NAMALWA (cell line): ENCODE measurements at places on chromosomes 2 and 18.

DNA sequence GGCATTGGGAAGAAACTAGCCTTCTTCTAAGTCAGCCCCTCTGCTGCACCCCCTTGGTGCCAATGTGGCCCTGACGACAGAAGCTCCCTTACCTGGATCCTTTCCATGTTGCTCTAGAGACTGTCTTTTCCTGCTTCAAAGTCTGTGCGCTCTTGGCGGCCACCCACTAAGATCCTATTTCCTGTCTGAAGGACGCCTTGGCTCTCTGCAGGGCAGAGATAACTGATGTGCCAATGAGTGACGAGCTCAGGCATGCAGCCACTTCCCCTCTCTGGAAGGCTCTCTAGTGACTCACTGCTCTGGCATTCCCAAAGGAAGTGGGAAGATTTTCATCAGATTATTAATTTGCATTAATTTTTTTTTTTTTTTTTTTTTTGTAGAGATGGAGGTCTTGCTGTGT, 273.5 kb downstream of the CDH20 start:
- no peak for DNase-seq

DNA sequence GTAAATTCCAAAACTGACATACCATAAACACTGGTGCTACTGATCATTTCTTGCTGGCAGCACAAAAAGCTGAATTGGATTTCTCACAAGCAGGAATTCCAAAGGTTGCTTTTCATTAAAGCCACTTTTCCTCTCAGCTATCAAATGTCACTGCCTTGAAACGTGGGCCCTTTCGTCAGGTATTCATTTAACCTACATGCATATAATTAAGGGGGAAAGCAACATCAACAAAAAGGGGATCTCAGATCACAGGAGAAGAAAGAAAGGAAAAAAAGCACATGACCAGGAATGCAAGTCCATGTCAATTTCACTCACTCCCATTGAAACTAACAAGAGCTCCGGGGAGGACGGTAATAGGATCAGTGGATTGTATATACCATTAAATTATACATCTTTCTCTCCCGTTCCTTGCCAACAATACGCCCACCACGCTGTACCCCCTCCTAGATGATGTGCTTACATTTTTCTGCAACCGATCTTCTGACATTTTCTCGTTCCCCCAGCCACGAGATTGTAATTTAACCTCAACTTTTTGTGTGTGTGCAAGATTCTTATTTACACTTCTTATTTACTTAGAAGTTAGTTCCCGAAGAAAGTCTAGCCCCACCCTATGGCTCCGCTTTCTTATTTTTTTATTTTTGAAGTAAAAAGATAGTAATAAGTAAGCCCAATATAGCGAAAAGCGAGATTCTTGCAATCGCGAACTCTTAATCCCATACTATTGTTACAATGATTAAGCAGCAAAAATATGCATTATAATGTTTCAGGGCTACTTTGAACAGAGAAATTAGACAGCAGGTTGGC, 725 bp downstream of the FIGN start:
- DNase-seq: no peak

DNA sequence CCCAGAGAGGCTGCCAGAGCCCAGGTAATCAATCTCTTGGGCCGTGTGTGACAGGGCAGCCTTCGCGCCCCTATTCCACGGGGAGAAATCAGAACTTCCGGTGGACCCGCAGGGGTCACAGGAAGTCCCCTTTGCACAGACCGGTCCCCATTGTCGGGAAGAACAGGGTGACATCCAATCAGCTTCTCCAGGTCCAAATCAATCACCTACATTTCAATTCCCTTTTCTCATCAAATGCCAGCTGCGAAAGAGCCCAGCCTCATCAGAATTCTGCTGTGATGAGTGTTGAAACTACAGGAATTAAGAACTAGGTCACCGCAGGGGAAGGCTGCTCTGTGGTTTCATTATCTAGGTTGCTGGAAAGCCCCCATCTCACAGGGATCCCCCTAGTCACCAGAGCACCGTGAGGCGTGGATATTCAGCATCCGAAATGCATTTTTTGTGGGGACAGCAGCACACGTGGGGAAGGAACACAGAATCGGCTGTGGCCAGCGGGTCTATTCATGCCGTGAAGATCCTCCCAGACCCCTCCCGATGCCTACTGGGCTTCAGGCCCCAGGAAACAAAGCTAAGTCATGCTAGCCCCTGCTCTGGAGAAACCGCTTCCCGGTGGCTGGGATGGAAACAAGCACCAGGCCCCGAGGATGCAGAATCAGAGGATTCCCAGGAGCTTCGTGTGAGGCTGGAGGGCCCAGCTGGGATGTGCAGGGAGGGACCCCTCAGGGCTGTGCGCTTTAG, 193.7 kb upstream of the ID2 start:
- no peak for DNase-seq

GRCh38 chr2:157256626-157257025, 879 bp upstream of the GALNT5 start:
- DNase-seq: no peak

DNA sequence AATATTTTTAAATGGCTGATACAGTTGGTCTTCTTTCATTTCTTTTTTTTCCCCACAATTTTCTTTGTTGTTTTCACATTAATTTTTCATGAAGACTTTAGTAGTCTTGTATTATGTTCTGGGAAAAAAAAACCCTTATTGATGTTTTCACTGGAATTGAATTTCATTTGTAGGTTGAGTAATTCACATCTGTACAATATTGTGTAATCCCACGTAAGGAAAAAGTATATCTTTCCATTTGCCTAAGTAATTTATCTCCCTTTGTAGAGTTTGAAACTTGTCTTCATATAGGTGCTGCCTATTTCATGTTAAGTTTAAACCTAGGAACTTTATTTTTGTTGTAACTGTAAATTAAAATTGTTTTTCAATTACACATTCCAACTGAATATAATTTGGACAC, 2.0 kb downstream of the DNAJC27 start:
- DNase-seq: no peak

DNA sequence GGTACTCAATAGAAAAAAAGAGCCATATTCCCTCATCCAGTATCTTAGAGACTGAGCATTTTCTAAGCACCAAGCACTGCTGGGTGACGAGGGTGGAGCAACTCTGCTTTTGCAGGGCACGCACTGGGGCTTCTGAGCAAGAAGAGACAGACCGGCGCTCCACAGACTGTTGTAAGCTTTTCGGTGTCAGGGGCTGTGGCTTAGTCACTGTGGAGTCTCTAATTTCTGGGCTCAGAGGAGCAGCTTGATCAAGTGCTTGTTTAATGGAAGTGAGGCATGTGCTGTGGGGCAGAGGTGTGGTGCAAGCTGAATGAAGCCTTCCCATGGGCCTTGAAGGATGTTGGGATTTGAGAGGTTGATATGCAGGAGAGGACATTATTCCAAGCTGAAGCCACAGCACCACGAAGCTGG, 227.1 kb downstream of the MYCN start:
- no peak for DNase-seq

- no peak for DNase-seq
Observed at GRCh38 chr2:98507891-98508708, 63.4 kb downstream of the INPP4A start.

DNA sequence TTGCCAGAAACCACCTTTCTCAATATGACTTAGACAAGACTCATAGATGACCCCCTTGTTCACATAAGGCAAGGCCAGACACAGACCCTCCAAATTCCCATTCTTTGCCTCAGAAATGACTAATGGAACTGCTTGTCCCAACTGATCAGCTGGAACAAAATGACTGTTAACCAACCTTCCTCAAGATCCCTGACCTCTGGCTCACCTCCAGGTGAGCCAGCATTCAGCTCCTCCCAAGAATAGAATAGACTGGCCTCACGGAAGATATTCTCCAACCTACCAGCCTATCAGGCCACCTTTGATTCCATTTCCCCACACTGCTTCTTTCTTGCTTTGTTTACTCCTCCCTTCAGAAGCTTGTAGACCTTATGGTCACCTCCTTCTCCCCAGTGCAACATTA, 195.7 kb upstream of the VWC2L start:
- no peak for DNase-seq

- DNase-seq: no peak
Observed at GRCh38 chr2:146228466-146229058, 1616.3 kb upstream of the ACVR2A start.

DNA sequence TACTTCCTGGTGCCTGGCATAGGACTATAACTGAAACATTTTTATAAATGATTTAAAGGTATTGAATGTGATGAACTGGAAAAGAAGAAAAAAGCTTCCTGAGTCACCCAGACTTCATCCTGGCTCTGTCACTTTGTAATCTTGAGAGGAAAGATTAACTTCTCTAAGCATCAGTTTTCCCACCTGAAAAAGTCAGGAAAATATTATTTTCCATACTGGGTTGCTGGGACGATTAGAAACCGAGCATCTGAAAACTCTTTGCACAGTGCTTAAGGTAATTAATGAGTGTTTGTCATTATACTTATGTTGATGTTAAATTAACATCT, 71.8 kb downstream of the FMNL2 start:
- DNase-seq: no peak

DNA sequence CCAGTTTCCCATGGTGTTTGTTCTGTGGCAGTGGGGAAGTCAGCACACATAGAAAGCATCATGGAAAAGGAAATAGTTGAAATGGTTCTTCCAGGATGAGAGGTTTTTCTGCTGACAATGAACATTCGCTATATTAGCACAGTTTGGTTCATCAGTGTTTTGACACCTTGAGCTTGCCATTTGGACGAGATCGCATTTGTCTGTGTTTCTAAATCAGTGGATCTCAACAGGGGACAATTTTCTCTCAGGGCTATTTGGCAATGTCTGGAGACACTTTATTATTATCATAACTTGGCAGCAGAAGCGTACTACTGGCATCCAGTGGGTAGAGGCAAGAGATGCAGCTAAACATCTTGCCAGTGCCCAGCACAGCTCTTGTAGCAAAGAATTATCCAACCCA, 74.6 kb downstream of the CD8B2 start:
- no peak for DNase-seq

GRCh38 chr2:226122041-226122440, 677.6 kb downstream of the IRS1 start:
- no peak for DNase-seq

- DNase-seq: no peak
Observed at GRCh38 chr2:168180483-168180882, 66.9 kb downstream of the STK39 start.

GRCh38 chr2:86631846-86632485, 8.3 kb upstream of the RNF103 start:
- DNase-seq: no peak

DNA sequence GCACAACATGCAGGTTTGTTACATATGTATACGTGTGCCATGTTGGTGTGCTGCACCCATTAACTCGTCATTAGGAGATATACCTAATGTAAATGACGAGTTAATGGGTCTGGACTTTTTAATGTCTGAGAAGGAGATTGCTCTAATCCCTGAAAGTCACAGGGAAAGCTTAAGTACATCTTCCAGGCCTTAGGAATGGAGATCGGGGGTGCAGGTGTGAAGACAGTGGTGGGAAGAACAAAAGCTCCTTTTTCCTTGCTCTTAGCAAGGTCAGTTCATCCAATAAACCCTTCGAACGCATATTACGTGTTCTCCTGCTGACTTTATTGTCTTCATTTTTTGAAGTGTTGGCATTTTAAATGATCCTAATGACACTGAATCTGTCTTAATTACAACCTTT, 50.8 kb upstream of the LAMA1 start:
- no peak for DNase-seq

DNA sequence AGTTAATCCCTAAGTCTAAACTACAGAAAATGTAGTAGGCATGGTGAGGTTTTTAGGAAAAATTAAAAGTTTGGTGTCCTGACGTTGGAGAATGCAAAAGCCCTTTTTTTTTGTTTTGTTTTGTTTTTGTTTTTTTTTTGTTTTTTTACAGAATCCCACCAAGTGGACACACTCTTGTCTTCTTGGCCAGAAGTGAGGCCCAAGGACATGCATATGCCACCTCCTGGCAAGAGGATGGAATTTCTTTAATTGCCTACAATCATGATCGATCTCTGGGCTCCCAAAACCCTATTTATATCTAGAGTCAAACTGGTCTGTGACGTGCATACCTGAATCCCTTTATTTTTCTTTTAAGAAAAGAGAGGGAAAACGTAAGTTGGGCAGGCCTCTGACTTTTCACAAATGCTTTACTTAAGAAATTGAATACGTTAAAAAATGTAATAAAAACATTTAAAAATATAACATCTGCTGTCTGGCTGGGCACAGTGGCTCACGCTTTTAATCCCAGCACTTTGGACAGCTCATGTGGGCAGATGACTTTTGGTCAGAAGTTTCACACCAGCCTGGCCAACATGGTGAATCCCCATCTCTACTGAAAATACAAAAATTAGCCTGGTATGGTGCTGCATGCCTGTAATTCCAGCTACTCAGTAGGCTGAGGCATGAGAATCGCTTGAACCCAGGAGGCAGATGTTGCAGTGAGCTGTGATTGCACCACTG, 502.7 kb downstream of the CBLN2 start:
- no peak for DNase-seq

DNA sequence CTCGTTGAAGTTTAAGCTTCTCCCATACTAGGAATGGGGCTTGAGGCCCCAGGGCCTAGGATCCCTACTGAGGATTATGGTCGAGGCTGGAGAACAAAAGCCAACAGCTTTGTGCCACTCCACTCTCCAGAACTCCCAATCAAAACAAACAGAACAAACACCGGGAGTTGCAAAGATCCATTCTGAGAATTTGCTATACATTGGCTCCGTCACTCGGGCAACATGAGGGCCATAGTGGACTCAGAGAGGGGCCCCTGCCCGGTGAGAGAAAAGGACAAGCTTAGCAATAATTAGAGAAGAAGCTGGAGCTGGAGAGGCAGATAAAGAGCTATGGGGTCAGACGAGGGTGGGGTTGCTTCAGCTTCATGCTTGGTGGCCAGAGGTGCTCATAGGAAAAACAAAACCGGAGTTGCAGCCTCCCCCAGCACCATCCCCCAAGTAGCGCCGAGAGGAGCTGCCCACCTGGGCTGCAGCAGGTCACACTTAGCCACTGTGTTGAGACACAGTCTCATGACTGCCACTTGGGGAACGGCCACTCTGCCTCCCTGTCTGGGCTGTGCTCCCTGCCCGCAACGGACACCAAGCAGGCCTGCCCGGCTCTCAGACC, 142.3 kb upstream of the HAAO start:
- DNase-seq: no peak

DNA sequence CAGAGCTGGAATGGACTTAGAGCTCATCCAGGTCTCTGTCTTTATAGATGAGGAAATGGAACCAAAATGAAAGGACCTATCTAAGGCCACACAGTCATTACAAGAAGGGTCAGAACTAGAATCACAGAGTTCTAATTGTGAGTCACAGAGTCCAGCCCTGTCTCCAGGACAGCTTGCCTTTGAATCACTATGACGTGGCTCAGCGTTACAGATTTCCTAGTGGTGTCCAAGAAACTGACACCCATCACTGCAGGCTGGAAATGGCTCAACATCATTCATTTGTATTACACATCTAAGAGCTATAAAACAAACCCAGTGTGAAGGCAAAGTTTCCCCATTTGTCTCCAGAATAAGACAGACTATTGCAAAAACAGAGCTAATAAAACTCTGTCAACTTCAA, 164.3 kb upstream of the SIX2 start:
- no peak for DNase-seq

- no peak for DNase-seq
Observed at GRCh38 chr2:239156516-239157265, 244.1 kb downstream of the HDAC4 start.

- DNase-seq: no peak
Observed at GRCh38 chr18:68417826-68418225, 297.1 kb downstream of the TMX3 start.
